ENCODE measurements at places on chromosomes 7 and 10.

DNA sequence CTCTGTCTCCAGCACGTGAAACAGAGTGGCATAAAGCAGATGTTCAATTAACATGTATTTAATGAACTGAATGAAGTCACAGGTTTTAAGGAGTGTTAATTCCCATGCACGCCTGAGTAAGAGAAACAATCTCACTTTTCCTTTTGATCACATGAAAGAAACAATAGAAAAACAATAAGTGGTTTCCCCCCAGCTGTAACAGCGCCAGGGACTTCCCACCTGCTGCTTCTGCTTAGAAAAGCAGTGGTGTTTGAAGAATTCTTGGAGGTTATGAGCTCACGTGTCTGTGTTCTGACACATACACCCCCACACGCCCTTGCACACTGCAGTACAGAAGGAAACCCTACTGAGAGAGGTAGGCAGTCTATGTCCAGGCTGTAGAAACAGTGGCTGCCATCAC is 51.3 kb upstream of the FRMD4A start:
- DNase-seq: peak; percentile 13

DNA sequence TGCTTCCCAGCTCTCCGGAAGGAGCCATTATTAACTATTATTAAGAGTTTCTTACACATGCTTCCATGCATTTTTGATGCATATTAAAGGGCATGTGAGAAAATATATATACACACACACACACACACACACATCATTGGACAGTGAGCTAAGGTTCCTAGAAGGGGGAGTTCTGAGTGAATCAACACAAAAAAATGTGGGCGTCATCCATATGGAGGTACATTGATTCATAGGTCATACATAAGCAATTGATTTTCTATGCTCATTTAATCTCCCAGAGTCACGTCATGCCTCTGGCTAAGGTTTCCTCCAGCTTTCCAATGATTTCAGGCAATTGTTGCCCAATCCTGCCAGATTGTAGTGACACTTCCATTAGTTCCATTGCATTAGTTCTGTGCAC is 269.4 kb downstream of the DNAJB9 start:
- no peak for DNase-seq

DNA sequence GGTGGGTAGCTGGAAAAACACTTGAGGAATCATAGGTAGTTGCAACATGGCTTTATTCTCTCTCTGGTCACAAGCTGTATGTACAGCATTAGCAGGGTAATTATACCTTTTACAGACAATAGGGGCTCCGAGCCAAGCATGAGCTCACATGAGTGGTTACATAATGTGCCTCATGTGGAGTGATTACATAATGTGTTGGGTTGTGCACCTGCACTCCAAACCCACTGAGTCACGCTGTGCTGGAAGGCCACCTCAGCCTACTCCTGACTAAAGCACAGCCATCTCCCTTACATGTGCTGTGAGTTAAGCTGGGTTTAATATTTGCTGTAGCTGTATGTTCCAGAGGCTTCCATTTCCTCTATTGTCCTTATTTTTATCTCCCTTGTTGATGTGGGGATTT is 348.7 kb upstream of the SEMA3C start:
- DNase-seq: no peak

DNA sequence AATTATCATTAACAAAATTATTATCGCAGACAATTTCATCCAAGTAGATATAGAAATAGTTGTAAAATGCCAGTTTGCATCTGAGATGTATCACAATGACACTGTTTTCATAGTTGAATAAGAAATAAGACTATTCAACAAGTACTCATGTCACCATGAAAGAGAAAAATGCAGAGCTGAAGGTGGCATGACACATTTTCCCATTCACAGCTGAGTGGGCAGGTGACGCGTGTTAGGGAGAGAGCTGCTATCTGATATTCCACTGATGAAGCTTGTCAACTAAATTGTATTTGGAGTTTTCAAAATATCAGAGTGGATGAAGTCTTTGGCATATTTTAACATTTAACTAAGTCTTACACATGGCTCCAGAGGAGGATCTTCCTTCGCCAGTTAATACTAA is 70.3 kb upstream of the HDAC9 start:
- DNase-seq: no peak

GRCh38 chr10:84424731-84425167 is 96.4 kb downstream of the CCSER2 start:
- DNase-seq: peak; percentile 84

GRCh38 chr7:1247527-1248041 is 14.9 kb downstream of the UNCX start:
- no peak for DNase-seq

DNA sequence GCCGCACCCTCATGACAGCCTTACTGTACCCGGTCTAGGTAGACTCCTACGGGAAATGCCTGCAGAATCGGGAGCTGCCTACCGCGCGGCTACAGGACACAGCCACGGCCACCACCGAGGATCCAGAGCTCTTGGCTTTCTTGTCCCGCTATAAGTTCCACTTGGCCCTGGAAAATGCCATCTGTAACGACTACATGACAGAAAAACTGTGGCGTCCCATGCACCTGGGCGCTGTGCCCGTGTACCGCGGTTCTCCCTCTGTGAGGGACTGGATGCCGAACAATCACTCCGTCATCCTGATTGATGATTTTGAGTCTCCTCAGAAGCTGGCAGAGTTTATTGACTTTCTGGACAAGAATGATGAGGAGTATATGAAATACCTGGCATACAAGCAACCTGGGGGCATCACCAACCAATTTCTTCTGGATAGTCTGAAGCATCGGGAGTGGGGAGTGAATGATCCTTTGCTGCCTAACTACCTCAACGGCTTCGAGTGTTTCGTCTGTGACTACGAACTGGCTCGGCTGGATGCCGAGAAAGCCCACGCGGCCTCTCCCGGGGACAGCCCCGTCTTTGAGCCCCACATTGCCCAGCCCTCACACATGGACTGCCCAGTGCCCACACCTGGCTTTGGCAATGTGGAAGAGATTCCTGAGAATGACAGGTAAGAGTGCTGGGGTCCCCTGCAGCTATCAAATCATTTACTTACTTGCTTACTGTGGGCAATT is 8.5 kb upstream of the CHCHD1 start:
- peak; percentile 23 for DNase-seq

DNA sequence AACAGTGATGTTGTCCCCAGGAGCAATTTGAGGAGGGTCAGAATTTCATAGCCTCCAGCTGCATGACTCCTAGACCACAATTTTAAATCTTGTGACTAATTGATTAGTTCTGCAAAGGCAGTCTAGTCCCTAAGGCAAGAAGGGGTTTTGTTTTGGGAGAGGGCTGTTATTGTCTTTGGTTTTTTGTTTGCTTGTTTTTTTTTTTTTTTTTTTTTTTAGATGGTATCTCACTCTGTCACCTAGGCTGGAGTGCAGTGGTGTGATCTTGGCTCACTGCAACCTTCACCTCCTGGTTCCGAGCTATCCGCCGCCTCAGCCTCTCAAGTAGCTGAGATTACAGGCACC is 117.0 kb downstream of the MARCHF5 start:
- no peak for DNase-seq

GRCh38 chr10:78727251-78727650 is 341.5 kb upstream of the ZMIZ1 start:
- no peak for DNase-seq

DNA sequence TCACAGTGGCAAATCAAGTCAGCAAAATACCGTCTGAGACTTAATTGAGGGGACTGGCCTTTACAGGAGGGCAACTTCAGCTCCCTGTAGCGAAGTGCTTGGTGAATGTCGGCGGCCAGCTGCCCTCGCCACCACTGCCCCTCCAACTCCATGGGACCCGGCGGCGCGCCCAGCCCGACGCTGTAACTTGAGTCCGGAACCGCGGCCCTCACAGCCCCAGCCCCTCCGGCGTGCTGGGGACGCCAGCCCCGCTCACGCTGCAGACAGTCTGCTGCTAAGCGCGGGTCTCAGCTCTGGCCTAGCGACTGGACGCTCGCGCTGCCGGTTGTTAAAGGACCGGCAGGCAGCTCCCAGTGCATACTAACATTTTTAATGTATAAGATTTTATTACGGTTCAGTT is 113.4 kb upstream of the NUPR2 start:
- DNase-seq: no peak

DNA sequence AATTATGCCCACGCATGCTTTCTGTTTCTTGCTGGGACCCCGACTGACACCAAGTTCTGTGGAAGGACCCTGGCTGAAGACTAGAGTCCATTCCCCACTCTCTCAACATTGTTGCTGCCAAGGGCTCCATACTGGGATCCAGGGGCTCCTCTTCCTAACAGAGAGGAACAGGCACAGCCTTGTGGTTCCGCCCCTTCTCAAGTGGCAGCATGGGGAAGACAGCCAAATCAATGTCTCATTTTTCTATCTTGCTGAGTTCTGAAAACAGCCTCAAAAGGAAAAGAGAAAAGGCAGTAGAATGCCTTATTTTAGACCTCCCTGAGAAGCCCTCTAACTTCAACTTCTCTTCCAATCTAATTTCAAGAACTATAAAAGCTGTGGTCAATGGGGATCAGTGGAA is 23.7 kb upstream of the LAMB1 start:
- DNase-seq: no peak

DNA sequence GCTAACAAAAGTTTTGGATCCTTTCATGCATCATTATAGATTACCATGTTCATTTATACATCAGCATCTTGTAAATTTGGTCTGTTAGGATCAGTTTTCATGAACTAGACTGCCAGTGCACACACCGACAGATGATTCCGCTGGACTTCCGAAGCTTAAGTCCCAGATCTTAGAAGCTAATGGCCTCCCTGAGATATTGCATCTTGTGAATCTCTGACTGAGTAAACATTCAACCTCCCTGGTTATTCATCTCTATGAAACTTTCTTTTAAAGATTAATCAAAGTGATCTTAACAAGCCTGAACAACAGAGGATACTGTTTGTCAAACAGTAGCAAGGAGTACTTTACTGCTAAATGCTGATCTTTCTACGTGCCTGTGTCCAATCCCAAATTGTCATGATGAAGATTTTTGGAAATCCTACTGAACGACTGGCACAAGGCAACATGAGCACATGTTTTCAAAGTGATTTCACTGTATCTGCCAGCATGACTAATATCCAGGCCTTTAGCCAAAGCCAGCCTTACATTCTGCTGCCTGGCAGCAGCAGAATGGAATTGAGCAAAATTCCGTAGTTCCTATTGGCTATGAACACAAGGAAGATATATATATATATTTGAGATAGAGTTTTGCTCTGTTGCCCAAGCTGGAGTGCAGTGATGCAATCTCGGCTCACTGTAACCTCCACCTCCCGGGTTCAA is 91.3 kb upstream of the ANK3 start:
- DNase-seq: no peak

DNA sequence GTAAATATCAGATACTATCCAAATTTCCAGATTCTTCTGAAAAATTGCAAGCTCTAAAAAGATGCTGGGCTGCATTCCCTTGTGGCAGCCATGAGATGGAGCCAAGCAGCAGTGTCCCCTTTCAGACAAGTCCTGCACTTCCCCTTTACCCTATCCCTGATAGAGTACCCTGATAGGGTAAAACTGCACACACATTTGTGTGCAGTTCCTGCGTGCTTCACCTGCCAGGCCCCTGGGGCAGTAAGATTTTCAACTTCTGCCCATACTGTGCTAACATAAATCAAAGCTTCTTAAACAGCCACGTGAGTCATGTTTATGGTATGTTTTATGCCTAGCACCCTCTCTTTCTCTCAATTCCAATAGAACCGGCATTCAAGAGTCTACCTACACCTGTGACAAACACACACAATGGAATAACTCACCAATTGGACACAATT is 52.2 kb downstream of the IFIT5 start:
- DNase-seq: peak; percentile 70

DNA sequence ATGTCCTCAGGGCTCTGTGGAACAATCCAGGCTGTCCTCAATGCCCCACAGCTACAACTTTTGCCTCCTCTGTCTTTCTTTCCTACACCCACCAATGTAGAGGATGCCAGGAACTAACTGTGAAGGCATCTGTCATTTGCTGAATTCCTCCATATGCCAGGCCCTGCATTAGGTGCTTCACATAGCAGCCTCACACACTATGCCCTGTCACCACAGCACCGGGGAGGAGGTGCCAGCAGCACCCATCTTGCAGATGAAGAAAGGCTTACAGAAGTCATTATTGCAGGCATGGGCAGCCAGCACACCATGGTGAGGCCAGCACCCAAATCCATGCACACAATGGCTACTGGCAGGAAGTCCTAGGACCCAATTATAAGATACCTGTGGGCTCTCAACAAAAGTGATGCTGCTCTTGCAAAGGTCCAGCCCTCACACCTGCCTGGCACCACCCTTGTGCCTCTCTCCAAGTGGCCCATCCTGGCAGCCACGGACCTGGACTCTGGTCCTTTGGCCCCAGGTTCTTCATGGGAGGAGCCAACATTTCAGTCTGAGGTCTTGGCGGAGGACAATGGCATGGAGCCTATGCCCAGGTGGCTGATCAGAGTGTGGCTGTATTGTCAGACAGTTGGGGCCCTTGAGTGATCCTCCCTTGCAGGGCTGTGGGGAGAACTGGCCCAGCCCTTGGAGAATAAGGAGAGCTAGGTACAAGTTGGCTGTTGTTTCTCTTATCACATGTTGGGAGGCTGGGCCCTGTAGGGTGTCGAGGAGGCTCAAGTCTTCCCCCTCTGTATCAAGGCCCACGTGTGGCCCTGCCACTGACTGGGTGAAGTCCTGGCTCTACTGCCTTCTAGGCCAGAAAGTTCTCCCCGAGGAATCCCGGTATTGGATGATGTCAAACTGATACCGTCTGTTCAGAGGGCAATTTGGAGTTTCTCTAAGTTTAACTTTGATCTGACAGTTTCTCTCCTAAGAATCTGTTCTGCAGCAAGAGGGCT is 14.4 kb upstream of the MYL7 start:
- no peak for DNase-seq

- no peak for DNase-seq
These were observed 33.1 kb downstream of the PNLIPRP2 start for GRCh38 chr10:116653885-116654284.

GRCh38 chr7:105677817-105678573 is 96.7 kb upstream of the EFCAB10 start:
- peak; percentile 76 for DNase-seq

- no peak for DNase-seq
These were observed 3.7 kb downstream of the OGDHL start for GRCh38 chr10:49758249-49758930.

- DNase-seq: no peak
These were observed 251.5 kb downstream of the LRMDA start for GRCh38 chr10:75682649-75683557.

- DNase-seq: peak; percentile 40
These were observed 43.4 kb upstream of the SRGN start for GRCh38 chr10:69044546-69044945.

- DNase-seq: no peak
These were observed 108.9 kb upstream of the ASAH2 start for GRCh38 chr10:50360077-50360850.

DNA sequence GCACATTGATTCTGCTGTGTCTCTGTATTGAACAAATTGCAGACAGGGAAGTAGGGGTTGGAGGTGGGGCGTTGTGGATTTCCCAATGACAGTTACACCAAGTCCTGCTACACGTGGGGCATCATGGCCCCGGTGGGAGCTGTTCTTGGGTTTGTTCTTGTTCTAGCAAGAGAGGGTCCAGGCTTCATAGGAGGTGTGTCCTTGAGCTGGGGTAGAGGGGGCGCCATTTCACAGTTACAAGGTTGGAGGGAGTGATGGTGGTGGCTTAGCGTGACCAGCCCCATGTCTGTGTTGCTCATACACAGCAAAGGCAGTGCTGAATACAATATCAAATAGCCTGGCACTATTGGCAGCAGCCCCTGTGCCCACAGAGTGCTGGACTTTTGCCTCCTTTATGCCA is 15.7 kb downstream of the SH2D4B start:
- no peak for DNase-seq

Data from suppressor macrophage (primary cell).